NCI-H69 (cell line): ENCODE measurements at places on chromosomes 16 and 17.
A peak's percentile ranks its signal among the peaks of the same experiment; 100 is the strongest.

DNA sequence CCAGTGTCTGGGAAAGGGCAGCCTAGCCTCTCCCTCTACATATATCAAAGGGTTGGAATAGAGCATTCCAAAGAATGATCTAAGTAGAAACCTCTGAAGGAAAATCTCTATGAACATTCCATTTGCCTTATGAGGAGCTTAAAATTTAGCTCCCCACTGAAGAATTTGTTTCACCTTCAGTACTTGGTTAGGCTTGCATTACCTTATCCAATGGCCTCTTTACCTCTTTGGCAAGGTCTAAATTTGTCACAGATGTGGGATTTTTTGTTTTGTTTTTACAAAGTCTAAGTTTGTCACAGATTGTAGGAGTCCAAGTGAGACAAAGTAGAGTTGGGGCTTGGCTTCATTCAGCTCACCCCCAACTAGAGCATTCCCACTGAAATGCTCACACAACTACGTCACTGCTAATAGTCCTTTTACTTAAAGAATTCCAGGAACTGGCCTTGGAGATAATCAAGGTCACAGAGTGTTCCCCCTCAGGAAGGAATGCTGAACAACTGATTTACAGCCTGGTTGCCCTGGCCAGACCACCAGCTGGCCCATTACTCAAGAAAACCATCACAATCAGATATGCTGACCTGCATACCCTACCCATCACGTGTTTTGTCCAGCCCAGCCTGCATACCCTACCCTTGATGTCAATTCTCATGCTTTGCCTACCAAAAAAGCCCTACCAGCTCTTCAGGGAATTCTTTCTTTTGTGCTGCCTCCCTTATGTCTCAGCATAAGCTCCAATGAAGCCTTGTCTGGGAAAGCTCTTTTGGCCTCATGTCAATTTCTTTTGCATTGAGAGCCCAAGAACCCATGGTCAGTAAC is 26.5 kb upstream of the PPM1D start:
- no peak for DNase-seq

GRCh38 chr16:20255002-20255401 is 72.3 kb downstream of the GP2 start:
- no peak for DNase-seq

DNA sequence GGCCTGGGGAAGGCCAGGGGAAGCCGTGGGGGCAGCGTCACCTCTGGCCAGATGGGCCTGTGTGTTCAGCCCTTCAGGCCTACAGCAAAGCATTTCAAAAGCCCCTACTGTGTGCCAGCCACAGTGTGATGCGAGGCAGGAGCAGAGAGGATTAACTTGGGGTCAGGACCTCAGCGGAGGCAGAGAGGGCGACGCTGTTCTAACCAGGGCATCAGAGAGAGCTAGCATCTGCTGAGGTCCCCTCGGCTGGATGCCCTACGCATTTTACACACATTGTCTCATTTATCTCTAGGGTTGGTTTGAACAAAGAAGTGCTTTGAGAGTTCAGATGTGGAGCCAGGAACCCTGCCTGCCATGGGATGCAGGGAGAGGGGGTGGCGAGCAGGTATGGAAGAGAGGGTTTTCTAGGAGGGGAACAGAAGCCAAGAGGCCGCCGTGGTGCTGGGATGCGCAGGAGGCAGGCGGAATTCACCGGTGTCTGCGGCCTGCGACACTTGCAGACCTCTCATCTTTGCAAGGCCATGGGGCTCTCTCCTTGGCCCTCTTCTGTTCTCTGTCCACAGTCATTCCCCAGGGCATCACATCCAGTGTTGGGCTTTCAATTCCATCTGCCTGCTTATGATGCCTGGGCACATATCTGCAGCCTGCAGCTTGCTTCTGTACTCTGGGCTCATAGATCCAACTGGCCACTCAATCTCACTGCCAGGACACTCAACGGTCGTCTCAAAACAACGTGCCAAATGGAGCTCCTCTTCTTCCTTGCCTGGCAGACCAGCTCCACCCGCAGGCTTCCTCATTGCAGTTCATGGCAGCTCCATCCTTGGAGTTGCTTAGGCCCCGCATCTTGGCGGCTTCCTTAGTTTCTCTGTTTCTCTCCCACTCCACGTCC is 8.1 kb upstream of the NKD1 start:
- peak; percentile 3 for DNase-seq

DNA sequence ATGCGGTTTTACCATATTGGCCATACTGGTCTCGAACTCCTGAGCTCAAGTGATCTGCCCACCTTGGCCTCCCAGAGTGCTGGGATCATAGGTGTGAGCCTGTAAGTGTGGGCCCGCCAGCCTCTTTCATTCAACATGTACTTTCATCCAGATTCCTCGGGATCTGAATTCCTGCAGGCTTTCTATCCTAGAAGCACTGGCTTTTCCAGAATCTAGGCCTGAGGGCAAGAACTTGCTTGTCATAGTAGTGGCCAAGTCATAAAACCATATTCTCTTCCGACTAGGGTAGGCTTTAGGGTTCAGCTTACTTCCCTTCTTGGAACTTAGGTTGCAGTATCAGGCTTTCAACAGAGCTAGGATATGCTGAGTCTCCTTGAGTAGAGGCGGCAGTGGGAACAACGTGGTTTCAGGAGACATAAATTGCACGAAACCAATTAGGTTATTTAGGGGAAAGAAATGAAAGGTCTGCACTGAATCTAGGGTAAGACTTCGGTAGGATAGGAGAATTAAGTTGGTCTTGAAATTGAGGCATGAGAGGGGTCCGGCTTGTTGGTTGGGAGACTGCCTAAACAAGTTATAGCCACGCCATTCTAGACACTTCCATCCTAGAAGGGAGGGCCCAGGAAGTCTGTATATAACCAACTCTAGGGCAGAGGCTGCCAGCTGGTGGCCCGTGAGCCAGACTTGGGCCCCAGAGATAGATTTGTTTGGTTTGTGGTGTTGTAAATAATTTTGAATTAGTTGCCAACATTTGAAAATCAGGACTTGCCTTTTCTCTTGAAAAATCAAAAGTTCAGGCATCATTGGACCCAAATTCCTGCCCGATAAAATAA is 15.6 kb downstream of the SLC7A6 start:
- DNase-seq: no peak

DNA sequence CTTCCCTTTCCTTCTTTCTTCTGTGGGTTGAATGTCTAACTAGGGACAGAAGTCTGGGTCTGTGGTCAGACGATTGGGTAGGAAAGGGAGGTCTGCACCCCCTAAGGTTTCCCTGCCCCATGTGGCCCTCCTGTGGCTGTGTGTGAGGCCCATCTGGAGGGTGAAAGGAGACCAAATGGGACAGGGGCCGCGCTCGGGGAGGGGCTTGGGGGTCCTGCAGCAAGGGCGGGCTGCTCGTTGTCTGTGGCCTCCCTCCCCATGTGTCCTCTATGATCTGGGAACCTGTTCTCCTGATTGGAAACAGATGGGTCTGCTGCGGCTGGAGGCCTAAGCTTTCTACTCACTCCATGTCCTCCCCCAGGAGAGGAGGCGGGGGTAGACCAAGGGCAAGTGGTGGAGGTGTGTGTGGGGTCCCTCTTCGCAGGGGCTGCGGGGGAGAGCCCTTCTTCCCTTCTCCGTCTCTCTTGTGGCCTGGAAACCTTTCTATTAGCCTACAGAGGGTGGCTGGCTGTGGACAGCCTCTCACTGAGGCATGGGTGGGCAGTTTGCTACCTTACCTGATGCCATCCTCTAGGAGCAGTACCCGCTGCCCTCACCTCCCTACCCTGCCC is 18.6 kb downstream of the IGFBP4 start:
- DNase-seq: no peak

- DNase-seq: peak; percentile 74
Measured at GRCh38 chr17:72631568-72631948, 460.9 kb downstream of the SLC39A11 start.
